ENCODE measurements at places on chromosomes 16 and 17.

GRCh38 chr17:7114875-7115614 lies 423 bp upstream of the ASGR2 start:
- no peak for DNase-seq

- DNase-seq, result no peak
Observed at GRCh38 chr16:23131036-23131435, 18.2 kb downstream of the USP31 start.

GRCh38 chr17:83104577-83105505 lies 25.4 kb downstream of the METRNL start:
- no peak for DNase-seq

GRCh38 chr16:17053536-17054160 lies 417.1 kb downstream of the XYLT1 start:
- no peak for DNase-seq

Measured in hematopoietic multipotent progenitor cell treated with erythropoietin and hydrocortisone succinate and interleukin-3 and kit ligand, for 17 days (in vitro differentiated cells).